Mucosa of gallbladder (tissue), 1 donor: ENCODE measurements at places on chromosomes 12 and 14.

DNA sequence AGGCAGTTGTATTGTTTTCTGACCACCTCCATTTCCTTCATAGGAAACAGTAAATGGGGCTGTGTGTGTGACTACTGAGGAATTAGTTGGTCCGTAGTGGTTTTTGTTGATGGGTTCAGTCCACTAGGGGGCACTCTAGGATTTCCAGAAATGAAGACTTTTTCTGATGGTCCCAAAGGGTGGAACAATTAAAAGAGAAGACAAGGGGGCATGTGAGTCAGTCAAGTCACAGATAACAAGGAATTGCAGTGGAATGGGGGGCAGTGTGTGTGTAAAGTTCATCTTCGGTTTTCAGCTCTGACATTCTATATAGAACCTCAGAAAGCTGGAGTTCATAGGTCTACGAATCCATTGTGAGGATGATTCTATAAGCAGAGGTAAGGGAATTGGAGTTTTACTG, 186.6 kb upstream of the OR4E1 start:
- DNase-seq = no peak

- peak; percentile 13 for DNase-seq
Observed at GRCh38 chr12:47652521-47653234, 53.2 kb downstream of the RPAP3 start.

DNA sequence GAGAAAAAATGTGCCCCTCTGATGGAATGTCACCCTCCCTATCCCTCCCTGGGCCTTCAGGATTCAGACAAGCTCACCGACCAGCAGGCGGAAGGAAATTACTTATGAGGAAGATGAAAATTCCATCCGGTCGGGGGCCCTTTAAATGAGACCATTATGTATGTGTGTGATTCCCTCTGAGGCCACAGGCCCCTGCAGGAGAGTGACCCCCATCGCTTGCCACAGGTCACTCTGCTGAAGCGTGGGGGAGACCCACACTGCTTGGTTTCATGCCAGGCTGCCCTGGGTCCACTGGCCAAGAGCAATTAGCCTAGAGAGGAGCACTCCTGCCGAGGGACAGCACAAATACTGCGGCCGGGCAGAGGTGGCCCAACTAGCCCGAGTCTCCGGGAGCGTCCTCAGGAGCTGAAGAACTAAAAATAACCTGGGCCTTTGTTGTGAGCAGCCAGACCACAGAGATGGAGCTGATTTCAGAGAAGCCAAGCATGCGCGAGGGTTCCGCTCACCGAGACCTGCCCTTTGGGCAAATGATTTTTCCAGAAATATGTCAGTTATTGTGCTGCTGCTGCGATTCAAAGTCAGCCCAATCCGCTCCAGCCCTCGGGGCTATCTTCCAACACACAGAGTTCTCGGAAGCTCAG, 276.4 kb downstream of the DPF3 start:
- DNase-seq = no peak

DNA sequence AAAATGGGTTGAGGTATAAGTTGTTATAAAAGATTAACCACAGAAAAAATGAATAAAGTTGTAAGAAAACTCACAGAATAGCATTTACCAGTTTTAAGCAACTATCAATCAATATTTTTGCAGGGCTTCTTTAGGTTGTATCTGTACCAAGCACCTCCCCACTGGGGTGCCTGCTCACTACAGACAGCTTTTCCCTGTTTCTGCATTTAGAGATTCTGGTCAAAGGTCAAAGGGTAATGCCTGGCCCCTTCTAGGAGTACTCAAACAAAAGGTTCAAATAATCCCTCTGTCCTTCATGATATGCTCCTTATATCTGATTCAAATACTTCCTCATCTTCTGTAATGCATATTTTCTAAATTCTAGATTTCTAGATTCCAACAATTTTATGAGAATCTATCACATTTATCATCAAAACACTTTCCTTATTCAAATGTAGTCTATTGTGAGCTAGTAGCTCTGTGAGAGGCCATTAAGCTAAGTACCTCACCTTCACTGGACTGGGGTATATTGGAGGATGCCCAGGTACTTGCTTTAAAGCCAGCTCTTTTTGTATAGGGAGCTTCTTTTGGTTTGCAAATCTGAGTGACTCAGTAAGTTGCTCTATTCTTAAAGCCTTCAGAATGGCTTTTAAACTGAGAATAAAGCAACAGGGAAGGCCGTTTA, 120.7 kb upstream of the PTPRB start:
- DNase-seq = no peak
